ENCODE measurements at places on chromosomes 7 and 10.

DNA sequence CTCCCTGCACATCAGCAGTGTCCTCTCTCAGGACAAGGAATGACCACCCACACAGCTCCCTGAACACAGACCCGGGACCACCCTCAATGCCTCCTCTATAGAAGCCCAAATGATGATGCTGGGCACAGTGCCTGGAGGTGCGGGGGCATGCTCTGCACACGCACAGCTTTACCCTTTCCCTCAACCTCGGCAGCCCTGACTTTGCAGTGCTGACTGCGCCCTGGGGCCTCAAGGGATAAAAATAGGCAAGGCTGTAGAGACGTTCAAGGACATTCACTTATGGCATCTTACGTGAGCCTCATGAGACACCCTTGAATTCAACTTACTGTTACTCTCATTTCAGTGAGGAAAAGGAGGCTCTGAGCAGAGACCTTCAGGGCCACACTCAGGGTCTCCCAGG lies 521.6 kb upstream of the MGMT start:
- no peak for DNase-seq

GRCh38 chr10:93290661-93291354 lies 191.3 kb downstream of the MYOF start:
- DNase-seq = no peak

GRCh38 chr10:76684968-76685367 lies 952.6 kb downstream of the KCNMA1 start:
- DNase-seq = no peak

GRCh38 chr7:128402356-128402755 lies 7.4 kb downstream of the IMPDH1 start:
- DNase-seq = no peak

DNA sequence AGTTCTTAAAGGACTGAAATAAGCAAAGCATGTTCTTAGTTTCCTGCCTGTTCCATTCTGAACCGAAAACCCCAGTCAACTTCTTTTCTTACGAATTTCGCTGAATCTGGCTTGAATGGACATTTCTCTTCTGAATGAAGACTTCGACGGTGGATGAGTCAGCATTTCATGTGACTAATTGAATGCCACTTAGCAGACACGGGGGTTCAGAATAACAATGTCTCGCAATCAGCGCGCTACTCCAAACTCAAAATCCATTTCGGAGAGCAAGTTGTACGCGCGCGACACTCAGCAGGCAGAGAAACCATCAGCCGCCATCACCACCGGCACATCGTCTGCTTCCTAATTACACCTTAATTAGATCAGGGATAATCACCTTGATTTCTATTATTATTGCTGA lies 239.0 kb upstream of the KLF6 start:
- no peak for DNase-seq

- DNase-seq = no peak
Measured at GRCh38 chr7:84002348-84002747, 192.2 kb downstream of the SEMA3A start.

DNA sequence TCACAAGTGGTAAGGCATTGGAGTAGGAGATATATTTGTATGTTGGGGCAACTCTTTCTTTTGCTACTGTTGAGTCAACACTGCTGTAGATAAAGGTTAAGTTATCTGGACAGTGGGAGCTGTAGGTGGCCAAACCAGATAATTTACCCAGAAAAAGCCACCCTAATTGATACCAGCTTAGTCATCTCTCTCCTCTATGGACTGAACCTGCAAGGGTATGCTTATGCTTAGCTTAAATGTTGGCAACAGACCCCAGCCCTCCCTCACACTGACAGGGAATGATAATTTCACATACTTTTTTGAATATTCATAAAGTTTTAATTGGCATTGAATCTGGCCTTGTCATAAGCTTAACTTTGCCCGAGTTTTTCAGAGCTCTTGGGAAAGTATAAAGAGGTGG lies 66.3 kb downstream of the CREB5 start:
- DNase-seq = no peak

DNA sequence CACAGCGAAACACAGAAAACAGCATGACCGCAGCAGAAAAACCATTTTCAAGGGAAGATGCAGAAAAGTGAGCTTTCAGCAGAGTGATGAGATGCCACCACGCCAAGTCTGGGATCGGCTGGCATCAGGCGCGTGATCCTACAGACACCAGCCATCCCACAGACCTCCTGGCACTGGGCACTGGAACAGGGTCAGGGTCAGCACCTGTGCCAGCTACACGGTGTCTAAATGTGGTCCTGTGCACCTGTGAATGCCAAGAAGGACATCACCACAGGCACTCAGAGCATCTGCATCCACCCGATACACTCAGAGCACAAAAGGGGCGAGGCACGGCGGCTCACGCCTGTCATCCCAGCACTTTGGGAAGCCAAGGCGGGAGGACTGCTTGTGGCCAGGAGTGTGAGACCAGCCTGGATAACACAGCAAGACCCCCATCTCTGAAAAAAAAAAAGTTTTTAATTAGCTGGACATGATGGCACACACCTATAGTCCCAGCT lies 31.5 kb downstream of the STK32C start:
- no peak for DNase-seq

- DNase-seq = no peak
Measured at GRCh38 chr10:88097092-88097516, 233.7 kb downstream of the PTEN start.

- DNase-seq = no peak
Measured at GRCh38 chr10:3805201-3805790, 20.3 kb upstream of the KLF6 start.

DNA sequence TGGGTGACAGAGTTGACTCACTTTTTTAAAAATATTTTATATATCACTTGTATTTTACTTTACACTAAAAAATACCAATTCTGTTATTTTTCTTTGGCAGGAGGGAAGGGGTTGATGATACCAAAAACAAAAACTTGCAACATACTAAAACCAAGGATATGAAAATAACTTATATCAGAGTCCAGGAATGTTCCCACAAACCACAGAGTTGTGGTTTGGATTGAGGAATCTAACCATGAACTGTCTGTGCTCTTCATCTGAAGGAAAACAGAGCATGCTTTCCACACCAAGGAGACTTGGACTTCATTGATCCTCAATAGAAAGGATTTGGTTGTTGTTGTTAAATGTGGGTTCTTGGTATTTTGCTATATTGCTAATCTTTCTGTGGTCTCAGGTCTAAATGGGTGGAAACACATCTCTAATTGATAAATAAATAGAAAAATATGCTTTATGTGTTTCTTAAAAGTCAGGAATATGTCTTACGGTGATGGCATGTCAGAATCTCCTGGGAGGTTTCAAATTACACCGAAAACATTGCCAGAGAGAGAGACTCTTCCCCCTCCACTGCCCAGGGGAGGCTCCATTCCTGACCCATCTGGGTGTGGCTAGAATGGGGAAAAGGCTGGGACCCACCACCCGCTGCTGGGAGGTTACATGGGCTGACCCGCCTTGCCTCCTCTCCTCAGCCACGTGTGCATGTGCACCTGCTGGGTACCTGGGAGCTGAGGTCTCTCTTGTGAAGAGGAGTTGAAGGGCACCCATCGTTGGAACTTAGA lies 46.9 kb upstream of the STK17A start:
- no peak for DNase-seq

DNA sequence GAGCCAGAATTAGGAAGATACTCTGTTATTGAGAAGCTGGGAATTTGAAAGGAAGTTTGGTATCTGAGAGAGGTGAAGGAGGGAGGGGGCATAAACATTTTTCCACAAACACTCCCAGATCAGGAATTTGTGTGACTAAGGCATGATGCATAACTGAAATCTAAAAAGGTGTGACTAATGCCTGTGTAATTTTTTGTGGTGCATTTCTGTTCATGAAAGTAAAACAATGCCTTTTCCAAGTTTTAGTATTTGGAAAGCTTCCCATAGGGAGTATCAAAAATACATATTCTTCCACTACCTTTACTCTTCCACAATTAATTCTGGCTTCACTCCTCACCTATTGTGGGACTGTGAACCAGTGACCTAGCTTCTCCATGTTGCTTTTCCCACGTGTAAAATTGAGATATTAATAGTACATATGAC lies 56.4 kb upstream of the CAV2 start:
- no peak for DNase-seq

GRCh38 chr7:36231406-36231805 lies 78.4 kb downstream of the EEPD1 start:
- no peak for DNase-seq

GRCh38 chr7:29278337-29279069 lies 83.9 kb downstream of the CHN2 start:
- no peak for DNase-seq

All from NCI-H446 (cell line).